GM23338 (cell line): ENCODE measurements at places on chromosomes 1 and 21. TPM values are rescaled to one million over a fixed set of nuclear protein-coding genes. Genes with fewer than 3 reads are reported as not detected.

- no peaks in the 10 kb centered on the region for H3K36me3 ChIP-seq
- peak overlapping the region; percentile 81 for H3K4me3 ChIP-seq
- DNase-seq = peak; percentile 70
- H3K4me1 ChIP-seq = peaks cover 23% of the 10 kb centered on the region
These were observed 1.2 kb downstream of the MAN1C1 start for GRCh38 chr1:25617625-25618432.

DNA sequence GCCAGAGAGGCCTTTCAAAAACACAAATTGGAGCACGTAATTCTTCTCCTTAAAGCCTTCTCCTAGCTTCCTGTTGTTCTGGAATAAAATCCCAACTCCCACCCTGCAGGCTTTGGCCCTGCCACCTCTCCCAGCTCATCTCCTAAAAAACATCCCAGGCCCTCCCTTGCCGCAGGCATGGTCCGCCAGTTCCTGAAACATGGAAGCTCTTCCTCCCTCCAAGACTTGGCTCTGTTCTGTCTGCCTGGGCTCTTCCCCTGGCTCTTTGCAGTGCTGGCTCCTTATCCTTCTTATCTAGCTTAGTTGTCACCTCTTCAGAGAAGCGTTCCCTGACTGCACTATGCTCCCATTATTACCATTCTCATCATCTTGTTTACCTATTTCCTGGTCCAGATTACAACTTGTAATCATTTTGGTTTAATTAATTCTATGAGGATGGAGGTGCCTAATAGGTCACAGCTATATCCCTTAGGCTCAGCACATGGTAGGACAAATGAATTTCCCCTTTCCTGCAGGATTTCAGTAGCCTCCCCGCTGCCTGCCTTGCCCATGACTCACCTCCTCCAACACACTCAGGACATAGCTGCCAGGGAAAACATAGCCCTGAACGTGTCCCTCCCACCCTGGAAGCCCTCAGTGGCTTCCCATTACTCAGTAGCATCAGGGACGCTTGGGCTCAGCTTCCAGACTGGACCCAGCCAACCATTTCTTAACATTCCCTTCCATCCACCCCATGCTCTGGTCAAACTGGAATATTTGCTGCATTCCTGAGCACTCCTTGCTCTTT is 15.7 kb upstream of the IGSF21 start:
- H3K36me3 ChIP-seq = no peaks in the 10 kb centered on the region
- no peak overlapping the region for H3K27ac ChIP-seq
- no peaks in the 10 kb centered on the region for H3K27me3 ChIP-seq

DNA sequence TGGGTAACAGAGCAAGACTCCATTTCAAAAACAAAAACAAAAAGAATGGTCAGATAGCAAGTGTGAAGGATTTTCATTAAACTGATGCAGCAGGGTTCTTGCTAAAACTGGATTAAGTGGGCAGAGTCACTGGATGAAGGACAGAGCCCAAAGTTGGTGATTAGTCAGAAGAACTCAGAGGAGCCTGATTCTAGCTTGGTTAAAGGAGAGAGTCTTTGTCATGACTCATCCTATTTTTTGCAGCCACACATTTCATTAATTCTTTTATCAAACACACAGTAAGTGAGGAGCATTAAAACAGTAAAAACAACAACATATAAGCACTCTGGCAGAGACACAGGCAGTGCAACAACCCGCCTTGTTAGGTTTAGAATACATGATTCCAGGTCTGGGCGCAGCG is 56.0 kb upstream of the EDARADD start:
- no peak overlapping the region for H3K4me3 ChIP-seq
- no peak overlapping the region for H3K27ac ChIP-seq
- no peak for DNase-seq
- H3K27me3 ChIP-seq = no peaks in the 10 kb centered on the region

GRCh38 chr1:26278724-26279455 is 996 bp upstream of the SH3BGRL3 start:
- H3K4me3 ChIP-seq = peak overlapping the region; percentile 85
- H3K27me3 ChIP-seq = no peaks in the 10 kb centered on the region
- peaks cover 15% of the 10 kb centered on the region for H3K4me1 ChIP-seq
- H3K27ac ChIP-seq = peak overlapping the region; percentile 78; the same call in 1 of the 2 replicates

- H3K27me3 ChIP-seq = no peaks in the 10 kb centered on the region
- no peaks in the 10 kb centered on the region for H3K36me3 ChIP-seq
- H3K27ac ChIP-seq = no peak overlapping the region
- no peak overlapping the region for H3K4me3 ChIP-seq
These were observed 282.4 kb upstream of the SGIP1 start for GRCh38 chr1:66251546-66251945.

DNA sequence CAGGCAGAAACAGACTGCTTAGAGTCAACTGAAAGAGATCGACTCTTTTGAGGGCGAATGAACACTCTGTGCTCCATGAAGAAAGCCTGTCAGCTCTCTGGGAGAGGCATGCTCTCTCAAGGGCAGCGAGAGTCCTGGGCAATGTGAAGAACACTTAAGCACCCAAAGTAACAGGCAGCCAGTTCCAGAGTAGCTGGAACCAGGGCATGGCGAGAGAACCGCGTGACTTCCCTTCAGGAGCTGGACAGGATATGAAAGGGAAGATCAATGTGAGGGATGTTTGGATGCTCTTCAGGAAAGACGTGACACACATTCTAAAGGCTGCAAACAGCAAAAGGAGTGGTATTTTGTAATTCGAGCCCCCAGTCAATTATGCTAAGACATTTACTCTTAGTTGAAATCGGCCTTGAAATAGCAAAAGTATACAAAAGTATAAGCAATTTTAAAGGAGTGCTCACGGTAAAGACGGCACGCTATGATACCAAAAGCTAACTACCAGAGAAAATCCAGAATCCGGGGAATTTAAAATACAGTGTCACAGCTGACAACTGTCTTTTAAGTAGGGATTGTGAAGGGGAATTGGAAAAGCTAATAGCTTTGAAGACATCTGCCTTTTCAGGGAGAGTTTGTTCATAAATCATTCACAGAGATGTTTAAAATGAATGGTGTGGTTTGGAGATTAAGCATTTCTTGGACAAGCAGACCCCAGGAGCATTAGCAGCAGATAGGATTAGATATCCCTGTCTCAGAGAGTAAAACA is 20.8 kb downstream of the ADAMTS5 start:
- H3K27ac ChIP-seq = no peak overlapping the region
- peaks cover 36% of the 10 kb centered on the region; the same call in 1 of the 2 replicates for H3K27me3 ChIP-seq
- no peaks in the 10 kb centered on the region for H3K36me3 ChIP-seq
- no peak overlapping the region for H3K4me3 ChIP-seq

DNA sequence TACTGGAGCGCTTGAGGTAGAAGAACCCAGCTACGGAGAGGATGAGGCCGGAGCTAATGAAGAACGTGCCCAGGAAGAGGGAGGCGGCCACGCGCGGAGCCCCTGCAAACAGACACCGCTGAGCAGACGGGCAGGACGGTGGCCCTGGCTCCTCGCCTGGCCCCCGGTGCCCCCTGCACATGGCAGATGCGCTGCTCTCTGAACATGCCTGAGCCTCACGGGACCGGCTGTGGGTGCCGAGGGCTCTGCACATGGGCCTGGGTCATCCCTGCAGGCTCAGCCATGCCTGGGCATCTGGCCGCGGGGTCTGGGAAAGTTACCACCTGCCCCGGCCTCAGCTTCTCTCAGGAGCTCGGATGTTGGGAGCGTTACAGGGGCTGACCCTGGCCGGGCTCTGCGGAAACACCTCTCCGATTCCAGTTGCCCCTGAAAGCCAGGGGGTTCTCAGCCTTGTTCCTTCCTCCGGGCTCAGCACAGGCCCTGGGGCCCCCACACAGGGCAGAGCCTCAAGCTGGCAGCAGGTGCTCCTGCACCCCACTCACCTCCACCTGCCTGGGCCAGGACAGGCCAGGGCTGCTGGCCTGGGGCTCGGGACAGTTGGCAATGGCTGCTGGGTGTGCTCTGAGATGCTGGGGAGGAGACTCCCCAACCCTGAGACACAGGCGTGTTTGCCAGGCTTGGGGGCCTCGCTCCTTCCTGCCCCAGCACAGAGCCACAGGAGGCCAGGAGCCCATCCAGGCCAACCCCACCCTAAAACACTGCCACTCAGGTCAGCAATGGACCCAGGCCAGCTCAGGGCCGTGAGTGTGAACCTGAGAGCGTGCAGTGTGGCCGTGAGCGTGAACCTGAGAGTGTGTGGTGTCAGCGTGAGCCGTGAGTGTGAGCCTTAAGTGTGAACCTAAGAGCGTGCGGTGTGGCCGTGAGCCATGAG is 12.1 kb upstream of the RNF223 start:
- H3K36me3 ChIP-seq = no peaks in the 10 kb centered on the region
- no peaks in the 10 kb centered on the region for H3K4me1 ChIP-seq
- DNase-seq = no peak

- H3K36me3 ChIP-seq = no peaks in the 10 kb centered on the region
- DNase-seq = no peak
- no peaks in the 10 kb centered on the region; the same call in 1 of the 2 replicates for H3K4me1 ChIP-seq
These were observed 52.9 kb downstream of the OSBPL9 start for GRCh38 chr1:51669816-51670215.

GRCh38 chr1:169345511-169345910 is 22.1 kb downstream of the NME7 start:
- 0 out of 2 replicates have a peak, but pooled peaks cover 5% of the 10 kb centered on the region for H3K36me3 ChIP-seq
- no peaks in the 10 kb centered on the region for H3K27me3 ChIP-seq
- H3K27ac ChIP-seq = no peak overlapping the region
- no peak for DNase-seq
- no peak overlapping the region for H3K4me3 ChIP-seq
- 0 out of 2 replicates have a peak, but pooled peaks cover 9% of the 10 kb centered on the region for H3K4me1 ChIP-seq

- DNase-seq = no peak
- H3K4me1 ChIP-seq = no peaks in the 10 kb centered on the region
- H3K27me3 ChIP-seq = no peaks in the 10 kb centered on the region
- no peaks in the 10 kb centered on the region for H3K36me3 ChIP-seq
- H3K4me3 ChIP-seq = no peak overlapping the region
These were observed 126.5 kb upstream of the TNFSF4 start for GRCh38 chr1:173333581-173333980.

- H3K4me3 ChIP-seq = no peak overlapping the region
- peaks cover 6% of the 10 kb centered on the region for H3K4me1 ChIP-seq
- peaks cover 18% of the 10 kb centered on the region for H3K27me3 ChIP-seq
- DNase-seq = peak; percentile 49
These were observed 113.7 kb upstream of the RRP15 start for GRCh38 chr1:218171302-218171893.

LHX8 gene
- total RNA-seq = 0.27 and 0.73 TPM in 2 replicates

LPAR3 gene
- 27.8 and 36.9 TPM in 2 replicates for total RNA-seq

S100B gene
- total RNA-seq = 0.23 and 1.5 TPM in 2 replicates

GPR61 gene
- total RNA-seq = 0.58 TPM in 1 of 2 replicates, not detected in the other
